Left cardiac atrium (tissue), 4 donors: ENCODE measurements at places on chromosomes 4 and X. TPM values are rescaled to one million over a fixed set of nuclear protein-coding genes. Genes with fewer than 3 reads are reported as not detected.

The PITX2 gene
- total RNA-seq = 22.4 TPM

The SRD5A3 gene
- total RNA-seq = 13.5 TPM

The IL9R gene
- total RNA-seq = not detected

The FMR1NB gene
- total RNA-seq = not detected

The ARL9 gene
- total RNA-seq = not detected

DNA sequence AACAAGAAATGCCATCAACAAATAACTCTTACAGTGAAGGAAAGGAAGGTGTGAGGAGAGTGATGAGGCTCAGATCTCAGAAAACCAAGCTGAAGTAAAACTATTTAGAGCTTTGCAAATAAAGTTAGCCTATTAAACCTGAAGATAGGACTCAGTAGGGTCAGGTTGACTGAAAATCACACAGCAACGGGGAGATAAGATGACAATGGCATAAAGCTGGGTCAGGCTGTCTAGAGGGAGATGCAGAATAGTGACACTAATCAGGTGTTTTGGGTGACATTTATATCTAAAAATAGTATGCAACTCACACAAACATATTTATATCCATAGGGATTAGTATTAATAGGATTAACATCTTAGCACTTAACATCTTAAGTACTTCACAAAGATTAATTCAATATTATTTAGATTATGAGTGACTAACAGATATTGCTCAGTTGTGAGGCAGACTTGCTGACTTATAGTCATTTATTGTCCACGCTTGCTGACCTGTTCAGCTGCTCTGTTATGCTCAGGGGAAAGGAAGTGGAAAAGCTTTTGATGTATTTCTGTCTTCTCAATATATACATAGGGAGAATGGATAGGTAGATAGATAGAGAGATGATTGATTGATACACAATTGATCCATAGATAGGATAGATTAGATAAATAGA, 130.7 kb upstream of the GUCY1A1 start:
- no peak for DNase-seq

GRCh38 chr4:89277412-89277811, 30.2 kb downstream of the GPRIN3 start:
- no peak for DNase-seq

- DNase-seq = no peak
These were observed 85.2 kb upstream of the GPR34 start for GRCh38 chrX:41603596-41603995.

DNA sequence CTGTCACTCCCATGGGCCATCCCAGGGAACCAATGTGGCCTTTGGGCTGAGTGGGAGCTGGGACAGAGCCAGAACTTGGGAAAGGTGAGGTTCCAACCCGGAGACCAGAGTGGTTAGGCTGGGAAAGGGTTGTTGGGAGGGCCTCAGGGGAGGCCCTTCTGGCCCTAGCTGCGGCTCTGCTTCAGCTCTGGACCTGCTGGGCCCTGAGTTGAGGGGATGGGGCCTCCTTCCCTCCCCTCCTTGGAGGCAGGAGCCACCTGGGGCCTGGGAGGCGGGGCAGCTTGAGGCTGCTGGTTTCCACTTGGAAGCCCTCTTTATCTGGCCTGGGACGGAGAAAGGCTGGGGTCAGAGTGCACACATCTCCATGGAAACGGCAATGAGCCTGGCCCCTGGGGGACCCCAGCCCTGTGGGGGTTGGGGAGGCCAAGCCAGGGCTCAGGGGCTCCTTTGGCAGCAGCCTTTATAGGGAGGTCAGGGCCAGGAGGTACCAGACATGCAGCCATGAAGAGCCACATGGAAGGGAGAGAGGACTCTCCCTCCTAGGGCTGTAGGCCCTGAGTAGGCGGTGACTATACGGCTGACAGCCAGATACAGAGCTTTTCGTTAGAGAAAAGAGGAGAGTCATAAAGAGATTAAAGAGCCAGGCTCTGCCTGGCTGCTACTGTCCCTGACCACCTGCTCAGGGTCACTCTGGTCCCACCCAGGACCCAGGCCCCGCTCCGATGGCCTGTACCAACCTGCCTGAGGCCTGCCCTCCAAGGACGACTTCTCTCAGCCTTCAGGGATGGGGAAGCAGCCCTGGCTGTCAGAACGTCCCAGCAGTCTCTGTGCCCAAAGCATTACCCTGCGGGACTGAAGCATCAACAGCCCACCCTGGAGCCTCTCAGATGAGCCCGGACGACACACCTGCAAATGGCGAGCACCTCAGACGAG, 6.9 kb upstream of the NSD2 start:
- DNase-seq = no peak

GRCh38 chrX:34778916-34779315, 121.8 kb upstream of the TMEM47 start:
- DNase-seq = no peak

DNA sequence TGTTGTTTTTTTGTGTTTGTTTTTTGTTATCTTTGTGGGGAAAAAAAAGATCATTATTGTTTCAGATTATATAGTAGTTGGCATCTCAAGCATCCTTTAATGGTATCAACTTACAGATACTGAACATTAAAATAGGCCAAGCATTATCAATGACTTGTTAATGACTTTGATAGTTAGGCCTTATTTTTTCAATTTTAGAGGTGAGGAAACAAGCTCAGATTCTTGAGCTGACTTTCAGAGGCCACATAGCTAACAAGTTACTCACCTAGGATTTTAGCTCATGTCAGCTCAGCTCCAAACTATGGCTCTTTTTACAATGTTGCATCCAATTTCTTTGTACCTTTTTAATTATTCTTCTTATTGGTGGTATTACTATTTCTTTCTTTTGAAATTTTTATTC, 471 bp upstream of the PLAC8 start:
- DNase-seq = no peak

DNA sequence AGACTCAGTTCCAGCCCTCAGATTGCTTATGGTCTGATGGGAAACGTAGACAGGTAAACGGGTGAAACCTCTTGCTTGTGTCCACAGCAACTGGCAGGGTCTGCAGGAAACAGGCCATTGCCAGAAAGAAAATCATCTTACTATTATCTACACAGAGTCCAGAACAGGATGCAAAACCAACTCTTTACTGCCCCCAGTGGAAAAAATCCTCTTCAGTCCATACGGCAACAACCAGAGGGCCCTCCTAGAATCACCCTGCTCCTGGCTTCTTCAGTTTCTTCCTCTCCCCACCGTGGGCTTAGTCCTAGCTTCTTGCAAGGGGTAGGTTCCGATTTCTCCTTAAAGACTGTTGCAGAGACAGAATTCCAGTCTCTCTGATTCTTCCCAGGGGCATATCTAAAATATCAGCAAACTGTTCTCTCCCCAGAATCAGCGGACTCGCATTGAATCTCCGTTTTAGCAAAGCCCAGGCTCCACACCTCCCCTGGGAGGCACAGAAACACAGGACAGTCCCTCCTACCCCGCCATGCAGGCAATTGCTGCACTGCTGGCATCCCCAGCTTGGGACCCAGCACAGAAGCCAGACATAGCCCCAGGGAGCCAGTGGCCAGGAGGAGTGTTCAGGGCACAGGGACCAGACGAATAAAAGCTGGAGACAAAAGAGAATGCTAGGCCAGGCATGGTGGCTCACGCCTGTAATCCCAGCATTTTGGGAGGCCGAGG, 41.0 kb upstream of the SH3RF1 start:
- no peak for DNase-seq
